ENCODE measurements at places on chromosomes 3 and 15. TPM values are rescaled to one million over a fixed set of nuclear protein-coding genes. Genes with fewer than 3 reads are reported as not detected.

Gene CP
- 0.28 TPM for total RNA-seq

Gene CPB1
- total RNA-seq: not detected

Gene ZBBX
- not detected for total RNA-seq

Gene ACP3
- 0.54 TPM for total RNA-seq

Gene GNAT1
- total RNA-seq: not detected

Gene APOD
- total RNA-seq: not detected

Gene SHC4
- total RNA-seq: 2.5 TPM

Gene P2RY1
- under 0.01 TPM for total RNA-seq

Gene CNTN3
- total RNA-seq: 3.6 TPM

GRCh38 chr15:70483513-70483912 is 279.8 kb downstream of the UACA start:
- no peak for DNase-seq

DNA sequence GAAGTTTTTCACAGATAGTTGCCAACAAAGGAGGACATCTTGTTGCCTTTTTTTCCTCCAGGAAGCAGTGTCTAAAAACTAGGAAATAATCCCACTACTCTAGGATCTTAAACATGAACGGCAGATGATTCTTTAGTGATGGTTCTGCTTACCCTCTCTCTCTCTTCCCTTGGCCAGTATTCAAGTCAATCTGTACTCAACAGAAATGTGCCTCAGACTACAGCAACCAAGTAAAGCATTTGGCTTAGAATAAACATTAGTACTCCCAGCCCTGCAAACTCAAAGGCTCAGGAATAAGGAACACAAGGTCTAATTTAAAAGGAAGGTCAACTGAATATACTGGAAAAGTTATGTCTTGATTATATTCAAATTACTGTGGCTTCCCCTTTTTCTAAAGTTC is 8.7 kb downstream of the NPTN start:
- peak; percentile 72 for DNase-seq

GRCh38 chr15:96720251-96720650 is 389.8 kb downstream of the NR2F2 start:
- DNase-seq: no peak

DNA sequence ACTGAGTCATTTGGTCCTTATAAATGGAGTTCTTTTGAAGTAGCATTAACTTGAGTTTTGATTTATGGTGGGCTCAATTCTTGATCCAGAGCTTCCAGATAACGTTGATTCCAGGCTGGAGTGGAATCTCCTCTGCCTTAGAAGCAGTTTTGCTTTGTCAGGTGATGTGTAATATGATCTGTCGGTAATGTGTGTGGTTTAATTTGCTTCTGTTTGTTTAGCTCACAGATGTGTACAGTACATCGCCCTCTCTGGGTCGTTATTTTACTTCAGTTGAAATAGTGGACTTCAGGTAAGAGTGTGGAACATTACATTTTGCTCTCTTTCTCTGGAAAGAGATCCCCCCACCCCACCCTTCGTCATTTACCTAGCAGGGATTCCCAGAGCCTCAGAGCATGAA is 23.1 kb downstream of the C3orf52 start:
- DNase-seq: no peak

DNA sequence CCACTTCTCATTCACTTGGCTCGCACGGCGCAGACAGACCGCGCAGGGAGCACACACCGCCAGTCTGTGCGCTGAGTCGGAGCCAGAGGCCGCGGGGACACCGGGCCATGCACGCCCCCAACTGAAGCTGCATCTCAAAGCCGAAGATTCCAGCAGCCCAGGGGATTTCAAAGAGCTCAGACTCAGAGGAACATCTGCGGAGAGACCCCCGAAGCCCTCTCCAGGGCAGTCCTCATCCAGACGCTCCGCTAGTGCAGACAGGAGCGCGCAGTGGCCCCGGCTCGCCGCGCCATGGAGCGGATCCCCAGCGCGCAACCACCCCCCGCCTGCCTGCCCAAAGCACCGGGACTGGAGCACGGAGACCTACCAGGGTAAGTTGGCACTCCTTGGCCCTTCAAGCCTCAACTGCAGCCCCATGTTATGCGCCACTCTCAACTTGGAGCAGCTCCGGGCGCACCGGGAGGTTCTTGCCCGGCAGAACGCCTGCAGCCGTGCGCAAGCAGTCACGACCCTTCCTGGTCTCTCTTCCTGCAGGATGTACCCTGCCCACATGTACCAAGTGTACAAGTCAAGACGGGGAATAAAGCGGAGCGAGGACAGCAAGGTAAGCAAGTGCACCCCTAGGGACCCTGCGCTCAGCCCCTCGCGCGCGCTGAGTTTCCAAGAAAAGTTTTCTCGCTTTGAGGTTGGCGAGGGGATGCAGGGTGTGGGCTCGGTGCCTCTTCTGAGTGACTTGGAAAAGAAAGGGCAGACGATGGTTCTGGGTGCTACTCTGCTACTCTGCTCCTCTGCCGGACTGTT is at the start of gene BHLHE40:
TSS of gene BHLHE40 (plus strand) at position 10 of the 801 bp plus-strand sequence. CDS start at position 292, 282 bp downstream.
- no peak for DNase-seq

DNA sequence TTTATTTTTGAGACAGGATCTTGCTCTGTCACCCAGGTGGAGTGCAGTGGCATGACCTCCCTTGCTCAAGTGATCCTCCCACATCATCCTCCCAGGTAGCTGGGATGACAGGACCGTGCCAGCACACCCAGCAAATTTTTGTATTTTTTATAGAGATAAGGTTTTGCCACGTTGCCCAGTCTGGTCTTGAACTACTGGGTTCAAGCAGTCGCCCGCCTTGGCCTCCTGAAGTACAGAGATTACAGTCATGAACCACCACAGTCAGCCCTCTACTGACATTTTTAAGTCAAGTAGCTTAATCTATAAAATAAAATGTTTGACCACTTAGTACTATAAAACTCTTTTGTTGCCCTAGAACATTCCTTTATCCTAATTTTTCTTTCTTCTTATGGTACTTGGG is 198.8 kb downstream of the FNDC3B start:
- no peak for DNase-seq

DNA sequence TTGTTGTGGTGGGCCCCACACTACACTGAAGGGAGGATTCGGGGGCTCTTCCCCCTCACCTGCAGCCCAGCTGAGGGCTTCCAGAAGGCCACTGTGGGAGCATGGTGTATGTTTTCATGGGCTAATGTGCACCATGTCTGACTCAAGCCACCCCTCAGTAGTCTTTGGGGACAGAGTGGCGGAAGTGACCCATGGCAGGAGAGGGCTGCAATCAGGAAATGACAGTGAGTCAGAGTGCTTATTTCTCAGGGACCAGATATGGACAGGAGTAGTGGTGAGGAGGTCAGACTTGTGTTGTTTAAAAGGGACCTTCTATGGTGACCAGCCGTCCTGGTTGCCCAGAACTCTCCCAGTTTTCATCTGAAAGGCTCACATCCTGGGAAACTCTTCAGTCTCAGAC is 32.8 kb upstream of the SLC9A9 start:
- no peak for DNase-seq

- peak; percentile 47 for DNase-seq
Measured at GRCh38 chr3:33993631-33994030, 195.2 kb downstream of the PDCD6IP start.

DNA sequence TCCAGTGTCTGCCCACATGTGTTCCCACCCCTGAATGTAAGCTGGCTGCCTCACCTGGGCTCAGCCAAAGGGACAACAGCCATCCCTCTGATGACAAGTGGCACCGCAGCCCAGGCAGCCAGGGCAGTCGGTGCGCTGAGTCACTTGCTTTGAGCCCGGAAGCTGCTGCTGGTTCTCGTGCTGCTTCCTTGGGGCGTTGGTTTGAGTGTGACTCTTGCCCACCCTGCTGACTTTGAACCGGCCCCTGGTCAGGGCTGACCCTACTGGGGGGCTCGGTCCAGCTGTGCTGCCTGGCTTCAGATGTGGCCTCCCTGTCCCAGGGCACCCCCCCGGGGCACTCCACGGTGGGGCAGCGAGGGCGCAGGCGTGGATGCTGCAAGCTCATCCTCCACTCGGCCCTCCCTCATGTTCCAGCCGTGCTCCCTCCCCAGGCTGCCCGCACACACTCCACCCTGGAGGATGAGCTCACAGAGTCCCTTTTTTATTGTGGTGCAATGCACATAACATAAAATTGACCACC is 62.1 kb downstream of the EFCAB12 start:
- DNase-seq: no peak

DNA sequence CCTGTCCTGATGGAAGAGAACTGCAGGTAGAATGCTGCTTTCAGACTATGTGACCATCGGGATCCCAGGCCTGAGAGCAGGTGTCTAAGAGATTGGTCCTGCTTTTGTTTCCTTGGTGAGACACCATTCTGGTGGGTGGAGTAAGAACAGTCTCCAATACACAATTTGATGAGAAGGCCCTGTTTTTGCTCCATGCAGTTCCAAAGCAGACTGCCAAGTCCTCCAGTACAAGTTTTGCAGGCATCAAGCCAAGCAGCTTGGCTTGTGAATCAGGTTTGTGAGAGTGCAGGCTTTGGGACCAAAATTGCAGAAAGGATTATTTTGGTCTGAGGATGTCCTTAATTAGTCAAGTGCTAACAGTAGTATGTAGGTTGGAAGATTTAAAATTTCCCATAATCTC is 381.6 kb downstream of the FOXP1 start:
- peak; percentile 78 for DNase-seq

GRCh38 chr3:25872200-25872877 is 82.4 kb downstream of the OXSM start:
- no peak for DNase-seq

- DNase-seq: no peak
Measured at GRCh38 chr3:95265129-95265528, 1202.3 kb downstream of the NSUN3 start.

DNA sequence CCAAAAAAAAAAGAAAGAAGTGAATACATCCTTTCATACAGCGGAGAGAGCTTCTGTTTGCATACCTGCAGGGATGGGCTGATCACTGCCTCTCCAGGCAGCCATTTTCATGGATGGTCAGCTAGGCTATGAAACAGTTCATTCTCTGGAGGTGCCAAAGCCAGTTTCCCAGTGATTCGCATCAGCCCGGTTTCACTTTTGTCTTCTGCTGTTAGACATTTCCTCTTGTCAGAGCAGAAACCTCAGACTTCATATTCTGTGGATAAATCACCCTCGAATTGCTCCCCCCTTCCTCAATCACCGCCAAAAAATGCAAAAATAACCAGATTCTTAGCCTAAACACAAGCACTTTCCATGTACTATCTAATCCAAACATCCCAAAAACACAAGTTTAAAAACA is 225.6 kb downstream of the ADAMTS9 start:
- peak; percentile 93 for DNase-seq

DNA sequence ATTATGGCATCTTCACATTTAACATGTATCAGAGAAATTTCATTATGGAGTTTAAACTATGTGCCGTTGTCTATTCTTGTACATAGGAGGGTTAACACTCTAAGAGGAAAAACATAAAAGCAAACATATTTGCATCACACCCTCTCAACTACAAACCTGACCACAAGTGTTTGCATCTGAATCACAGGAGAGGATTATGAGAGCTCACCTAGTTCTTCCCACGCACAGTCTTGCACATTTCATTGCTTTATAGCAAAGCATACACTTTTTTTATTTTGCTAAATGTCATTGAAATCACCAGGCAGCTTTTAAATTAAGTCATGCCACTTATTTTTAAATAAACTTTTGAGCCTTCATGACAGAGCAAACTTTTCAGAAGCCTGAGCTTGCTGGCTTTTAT is 12.5 kb downstream of the TRAT1 start:
- no peak for DNase-seq

GRCh38 chr15:70262591-70263274 is 165.0 kb upstream of the TLE3 start:
- DNase-seq: no peak

DNA sequence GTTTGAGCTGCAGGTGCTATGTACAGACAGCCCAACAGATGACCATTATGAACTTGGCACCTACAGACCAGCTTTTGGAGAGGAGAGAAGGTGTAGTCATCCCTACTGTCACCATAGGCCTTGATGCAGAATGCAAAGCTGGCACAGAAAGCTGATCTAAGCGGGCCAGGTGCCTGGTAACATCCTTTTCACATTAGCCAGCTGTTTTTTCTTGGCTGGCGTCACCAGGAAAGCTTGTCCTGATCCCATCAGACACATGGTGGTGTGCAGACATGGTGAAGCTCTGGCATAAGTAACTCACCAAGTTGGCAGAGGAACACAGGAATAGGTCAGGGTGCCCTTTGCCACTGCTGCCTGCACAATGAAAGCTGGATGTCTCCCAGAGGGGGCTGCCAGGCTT is 97.2 kb upstream of the MB21D2 start:
- DNase-seq: no peak

DNA sequence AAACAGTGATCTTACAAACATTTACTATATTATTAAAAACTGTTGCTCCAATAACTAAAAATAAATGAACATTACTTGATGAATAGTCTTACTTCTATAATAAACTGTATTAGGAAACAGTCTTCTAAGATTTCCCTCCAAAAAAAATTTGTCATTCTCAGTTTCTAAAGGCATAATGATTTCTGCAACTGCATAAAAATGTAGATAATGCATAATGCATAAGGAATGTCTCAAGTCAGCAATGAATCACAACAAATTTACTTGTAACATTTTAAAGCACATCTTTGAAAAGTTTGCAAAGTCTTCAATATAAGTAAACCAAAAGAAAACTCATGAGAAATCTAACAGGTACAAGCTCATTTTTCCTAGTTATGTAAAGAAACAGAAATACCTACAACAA is 113.5 kb downstream of the VPS13C start:
- peak; percentile 57 for DNase-seq

DNA sequence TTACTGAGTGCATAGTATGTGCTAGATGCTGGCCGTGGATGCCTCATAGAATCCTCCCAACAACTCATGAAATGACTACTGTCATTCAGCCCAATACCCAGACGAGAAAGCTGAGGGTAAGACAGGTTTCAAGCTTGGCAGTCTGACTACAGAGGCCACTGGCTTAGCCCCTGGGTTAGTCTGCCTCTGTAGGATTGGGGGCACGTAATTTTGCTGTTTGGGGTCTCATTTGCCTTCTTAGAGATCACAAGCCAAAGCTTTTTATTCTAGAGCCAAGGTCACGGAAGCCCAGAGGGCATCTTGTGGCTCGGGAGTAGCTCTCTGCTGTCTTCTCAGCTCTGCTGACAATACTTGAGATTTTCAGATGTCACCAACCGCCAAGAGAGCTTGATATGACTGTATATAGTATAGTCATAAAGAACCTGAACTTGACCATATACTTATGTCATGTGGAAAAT is 1.0 kb upstream of the CCR5 start:
- DNase-seq: no peak

- DNase-seq: no peak
Measured at GRCh38 chr3:133527081-133527715, 46.3 kb upstream of the CDV3 start.

DNA sequence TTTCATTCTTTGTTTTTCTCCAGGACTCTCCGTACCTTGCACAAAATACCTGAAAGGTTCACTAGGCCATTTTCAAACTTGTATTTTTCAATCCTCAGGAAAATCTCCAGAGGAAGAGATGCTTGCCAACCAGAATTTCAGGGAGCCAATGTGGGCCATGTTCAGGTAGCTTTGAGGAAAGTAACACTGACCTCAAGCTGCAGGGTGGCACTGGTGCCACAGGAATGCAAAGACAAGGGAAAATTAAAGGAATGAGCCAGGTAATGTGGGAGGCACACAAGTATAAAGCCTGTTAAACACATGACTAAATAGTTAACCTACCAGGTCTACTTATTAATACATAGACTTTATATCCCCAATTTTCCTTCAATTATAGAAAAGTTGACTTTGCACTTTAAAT is 51.9 kb upstream of the GAP43 start:
- no peak for DNase-seq

Data from IMR-90 (cell line).